ENCODE measurements at places on chromosomes 3 and 15.
A peak's percentile ranks its signal among the peaks of the same experiment; 100 is the strongest.

- no peak for DNase-seq
Measured at GRCh38 chr3:195757827-195758226, 37.0 kb downstream of the MUC20 start.

- no peak for DNase-seq
Measured at GRCh38 chr3:76815561-76815960, 224.3 kb upstream of the ROBO2 start.

- DNase-seq: peak; percentile 17
Measured at GRCh38 chr3:150365132-150365604, 42.9 kb upstream of the TSC22D2 start.

- DNase-seq: no peak
Measured at GRCh38 chr15:68593341-68593740, 14.5 kb downstream of the CORO2B start.

DNA sequence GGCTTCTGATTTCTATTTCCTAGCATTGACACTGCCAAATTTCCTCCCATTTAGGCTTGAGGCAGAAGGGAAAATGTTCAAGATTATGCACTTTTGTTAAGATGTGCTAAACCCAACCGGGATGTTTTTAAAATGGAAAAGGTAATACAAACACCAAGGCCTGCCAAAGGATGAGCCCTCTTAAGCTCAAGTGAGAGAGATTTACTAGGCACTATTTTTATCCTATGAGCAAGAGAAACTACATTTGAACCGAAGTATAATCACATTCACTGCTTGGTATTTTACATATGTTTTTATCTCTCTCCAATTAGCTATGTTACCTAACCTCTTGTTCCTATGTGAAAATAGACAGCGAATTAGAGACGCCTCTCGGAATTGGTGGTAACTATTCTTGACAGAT lies 295.8 kb downstream of the GABRB3 start:
- DNase-seq: no peak

GRCh38 chr3:41158947-41159346 lies 40.4 kb upstream of the CTNNB1 start:
- no peak for DNase-seq

DNA sequence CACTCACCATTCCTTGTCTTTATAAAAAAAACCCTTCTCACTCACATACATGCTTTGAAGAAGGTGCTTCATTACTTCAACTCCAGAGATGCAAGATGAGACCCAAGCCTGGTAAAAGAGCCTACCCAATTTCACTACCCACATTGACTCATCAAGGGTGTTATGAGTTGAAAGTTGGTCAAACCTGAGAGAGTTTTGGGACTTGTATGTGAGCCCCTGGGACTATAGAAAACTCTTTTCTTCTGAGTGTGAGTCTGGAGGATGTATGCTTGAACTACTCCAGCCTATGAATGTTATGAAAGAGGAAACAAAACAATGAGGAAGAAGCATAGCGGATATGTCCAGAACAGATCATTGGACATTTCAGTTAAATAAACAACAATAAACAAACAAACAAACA lies 106.5 kb upstream of the SATB1 start:
- no peak for DNase-seq

DNA sequence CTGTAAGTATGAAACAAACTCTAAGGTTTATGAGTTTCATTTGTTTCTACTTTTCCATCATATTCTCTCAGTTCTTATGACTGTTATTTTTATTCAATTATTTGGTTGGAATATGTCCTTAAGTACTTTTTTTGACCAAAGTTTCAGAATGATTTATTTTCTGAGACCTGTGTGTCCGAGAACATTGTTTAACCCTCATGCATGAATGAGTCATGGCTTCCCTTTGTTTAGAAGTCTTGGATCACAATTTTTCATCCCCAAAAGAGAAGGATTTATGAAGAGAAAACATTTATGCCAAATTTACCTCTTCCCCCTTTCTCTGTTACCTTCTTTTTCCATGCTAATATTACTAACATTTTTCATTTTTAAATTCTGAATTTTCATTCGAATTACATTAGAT lies 518.0 kb upstream of the NR2F2 start:
- no peak for DNase-seq

DNA sequence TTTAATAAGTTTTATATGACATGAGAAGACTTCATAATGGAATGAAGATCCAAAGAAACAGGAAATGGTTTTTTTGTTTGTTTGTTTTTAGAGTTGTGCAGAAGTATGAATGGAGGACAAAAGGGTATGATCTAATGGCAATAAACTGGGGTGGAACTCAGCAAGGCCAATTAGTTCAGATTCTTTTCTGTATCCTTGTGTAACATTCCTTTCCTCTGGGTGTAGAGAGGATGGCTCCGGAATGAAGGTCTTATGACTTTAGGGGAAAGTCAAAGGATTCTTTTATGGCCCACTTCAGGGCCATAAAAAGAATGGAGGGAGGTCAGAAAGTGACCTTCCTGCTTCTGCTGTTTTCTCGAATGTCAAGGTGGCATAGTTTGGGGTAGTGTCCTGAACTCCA lies 152.6 kb downstream of the DPH6 start:
- DNase-seq: no peak

- DNase-seq: no peak
Measured at GRCh38 chr15:71128939-71129562, 13.8 kb downstream of the THSD4 start.

- no peak for DNase-seq
Measured at GRCh38 chr15:98581715-98582114, 66.6 kb upstream of the IGF1R start.

GRCh38 chr3:156445117-156446090 lies 109.5 kb downstream of the SSR3 start:
- no peak for DNase-seq

DNA sequence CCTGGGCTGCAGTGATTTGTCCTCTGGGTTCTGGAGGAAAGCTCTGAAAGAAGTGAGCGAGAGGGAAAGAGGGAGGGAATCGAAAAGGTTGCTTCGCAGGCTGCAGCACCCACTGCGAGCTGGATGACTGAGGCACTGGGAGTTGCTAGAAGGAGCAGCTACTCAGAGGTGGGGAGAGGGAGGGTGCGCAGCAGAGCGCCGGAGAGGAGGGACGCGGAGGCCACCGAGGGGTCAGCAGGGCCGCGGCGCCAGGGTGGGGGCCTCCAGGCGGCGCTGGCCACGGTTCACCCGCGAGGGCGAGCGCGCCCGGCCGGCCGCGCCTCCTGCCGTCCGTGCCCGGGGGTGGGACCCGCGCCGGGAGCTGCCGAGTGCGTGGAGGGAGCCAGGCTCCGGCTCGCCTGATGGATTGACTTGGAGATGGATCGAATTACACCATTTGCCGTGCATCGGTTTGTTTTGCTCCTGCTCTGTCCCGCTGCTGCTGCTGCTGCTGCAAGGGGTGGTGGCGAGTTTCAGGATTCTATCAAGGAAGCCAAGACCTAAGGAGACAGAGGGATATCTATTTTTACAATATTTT lies at the start of gene SEMA6D:
Gene SEMA6D (plus strand): TSS at position 470 of the 577 bp plus-strand sequence. CDS start 42,294 bp downstream, outside the sequence.
- DNase-seq: peak; percentile 57

- DNase-seq: no peak
Measured at GRCh38 chr3:196700801-196701200, 11.2 kb downstream of the CEP19 start.
